Stimulated activated CD8-positive, alpha-beta memory T cell treated with anti-CD3 and anti-CD28 coated beads, Interleukin-4, amount 100 ng/mL, for 24 hours (primary cell): ENCODE measurements at places on chromosomes 3 and 15.

- no peak for DNase-seq
These were observed 46.4 kb downstream of the MORC1 start for GRCh38 chr3:109071350-109072142.

- no peak for DNase-seq
These were observed 9.9 kb upstream of the CADPS start for GRCh38 chr3:62885136-62885535.

- no peak for DNase-seq
These were observed 135.7 kb upstream of the UMPS start for GRCh38 chr3:124594581-124594980.

DNA sequence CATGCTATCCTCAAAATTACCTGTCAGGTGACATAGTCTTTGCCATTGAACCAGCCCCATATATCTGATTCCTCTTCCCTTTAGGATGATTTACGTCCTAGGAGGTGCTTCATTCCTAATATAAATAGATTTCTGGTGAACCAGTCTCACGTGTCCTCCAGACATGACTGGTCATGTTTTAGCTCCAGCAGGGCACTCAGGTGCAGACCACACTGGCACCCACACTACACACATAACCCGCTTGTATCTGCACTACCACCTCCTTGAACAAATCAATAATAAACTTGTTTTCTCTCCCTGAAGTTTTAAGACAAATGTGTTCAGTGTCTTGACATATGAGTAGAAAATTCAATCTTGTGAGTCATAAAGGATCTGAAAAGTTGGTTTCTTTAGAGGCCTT, 155.5 kb downstream of the GOLIM4 start:
- DNase-seq, result no peak

GRCh38 chr15:31523655-31524049, 197.0 kb downstream of the KLF13 start:
- no peak for DNase-seq
